ENCODE measurements at places on chromosomes 12 and 14.

DNA sequence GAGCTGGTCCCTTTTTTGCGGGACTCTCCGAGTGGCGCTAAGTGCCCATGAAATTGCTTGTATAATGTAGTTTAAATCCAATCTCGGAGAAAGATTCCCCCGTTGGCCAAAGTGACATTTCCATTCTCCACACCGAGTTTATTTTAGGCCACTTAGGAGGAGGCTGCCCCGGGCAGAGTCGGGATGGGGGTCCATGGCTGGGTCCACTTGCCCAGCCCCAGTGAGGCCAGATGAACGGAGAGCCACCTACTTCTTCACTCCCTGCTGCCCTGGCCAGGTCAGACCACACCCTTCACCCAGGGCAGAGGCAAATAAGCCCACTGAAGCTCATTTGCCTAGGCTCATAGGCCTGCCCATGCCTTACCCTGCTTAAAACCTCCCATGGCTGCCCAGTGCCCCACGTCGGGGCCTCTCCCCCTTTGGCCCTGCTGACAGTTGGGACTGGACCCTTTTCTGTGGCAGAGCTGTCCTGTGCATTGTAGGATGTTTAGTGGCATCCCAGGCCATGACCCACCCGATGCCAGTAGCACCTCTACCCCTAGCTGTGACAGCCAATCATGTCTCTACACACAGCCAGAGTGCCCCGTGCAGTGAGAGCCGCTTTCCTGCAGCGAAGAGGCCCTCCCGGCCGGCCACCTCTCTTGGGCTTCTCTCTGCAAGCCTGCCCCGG, 51.3 kb downstream of the FAM222A start:
- no peak for DNase-seq

DNA sequence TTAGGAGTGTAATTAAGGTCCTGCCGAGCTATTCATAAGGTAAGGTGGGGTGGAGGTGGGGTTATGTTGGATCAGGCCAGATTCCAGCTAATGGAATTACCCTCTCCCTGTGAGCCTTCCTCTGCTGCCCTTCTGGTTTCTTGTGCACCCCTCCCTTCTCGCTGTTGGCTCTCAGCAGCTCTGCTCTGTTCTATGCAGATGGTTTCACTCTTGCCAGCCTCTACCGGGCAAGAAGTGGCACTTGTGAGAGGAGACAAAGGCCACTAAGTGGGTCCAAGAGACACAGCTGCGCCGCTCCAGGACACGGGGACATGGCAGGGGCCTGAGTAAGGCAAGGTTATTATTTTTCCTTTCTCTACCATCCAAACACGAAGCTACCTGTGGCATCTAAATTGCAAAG, 334.4 kb downstream of the EMP1 start:
- DNase-seq, result no peak

DNA sequence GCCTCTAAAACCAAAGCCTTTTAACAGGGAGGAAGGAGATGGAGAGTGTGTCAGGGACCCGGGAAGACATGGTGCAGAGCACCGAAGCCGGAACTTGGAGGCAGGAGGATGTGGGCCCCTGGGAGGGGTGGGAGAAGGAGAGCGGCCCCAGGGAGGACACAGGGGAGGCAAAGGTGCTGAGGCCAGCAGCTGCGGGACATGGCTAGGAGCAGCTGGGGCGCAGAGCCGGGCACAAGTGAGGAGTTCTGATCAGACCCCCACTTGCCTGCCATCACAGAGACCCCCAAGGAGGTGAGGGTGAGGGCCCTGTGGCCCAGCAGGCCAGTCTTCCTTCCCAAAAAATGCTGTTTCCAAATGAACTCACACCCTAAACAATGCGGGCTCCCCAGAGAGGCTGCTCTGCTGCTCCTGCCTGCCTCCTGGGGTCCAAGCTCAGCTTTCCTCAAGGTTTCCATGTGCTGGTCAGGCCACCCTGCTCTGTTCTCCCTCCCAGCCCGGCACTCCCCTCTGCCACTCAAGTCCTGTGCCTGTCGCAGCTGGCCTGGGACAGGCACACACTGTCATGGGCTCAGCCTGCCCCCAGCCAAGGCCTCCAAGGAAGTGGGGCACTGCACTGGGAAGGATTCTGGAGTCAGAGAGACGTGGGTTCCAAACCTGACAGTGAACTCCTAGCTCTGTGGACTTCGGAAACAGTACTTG, 24.0 kb downstream of the CHGA start:
- no peak for DNase-seq

- no peak for DNase-seq
These were observed 74.9 kb upstream of the CMKLR1 start for GRCh38 chr12:108414021-108414420.

GRCh38 chr12:61009192-61009591, 1251.0 kb upstream of the USP15 start:
- no peak for DNase-seq

DNA sequence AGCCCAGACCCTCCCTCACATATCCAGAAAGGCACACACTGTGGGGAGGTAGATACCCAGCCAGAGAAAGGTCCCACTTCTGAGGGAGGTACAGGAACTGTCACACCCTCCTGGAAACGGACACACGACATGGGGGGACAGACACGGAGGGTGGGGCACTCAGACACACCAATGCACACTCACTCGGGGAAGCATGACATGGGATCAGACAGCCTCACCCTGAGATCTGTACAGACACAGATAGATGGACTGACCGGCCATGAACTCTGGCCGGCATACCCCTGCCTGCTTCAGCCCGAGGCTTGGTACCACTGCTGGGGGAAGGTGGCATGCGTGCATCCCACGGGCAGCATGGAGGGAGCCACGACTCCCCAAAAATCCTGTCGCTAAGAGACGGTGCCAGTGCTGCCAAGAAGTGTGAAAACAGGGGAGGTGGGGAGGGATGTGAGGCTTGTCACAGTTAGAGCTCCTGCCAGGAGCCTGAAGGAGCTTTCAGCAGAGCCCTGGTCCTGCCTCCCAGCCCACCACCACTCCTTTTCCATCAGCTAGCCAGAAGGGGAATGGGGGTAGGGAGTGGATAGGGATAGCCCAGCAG, 571 bp downstream of the CPNE6 start:
- DNase-seq, result no peak

GRCh38 chr12:66380769-66381535, 78.7 kb downstream of the HELB start:
- no peak for DNase-seq

- DNase-seq, result no peak
These were observed 212.1 kb downstream of the GXYLT1 start for GRCh38 chr12:41932470-41932991.

GRCh38 chr12:126773012-126773411, 1494.0 kb upstream of the TMEM132C start:
- no peak for DNase-seq

- no peak for DNase-seq
These were observed 1160.3 kb upstream of the TMEM132C start for GRCh38 chr12:127106697-127107096.

GRCh38 chr12:23750923-23751322, 198.5 kb downstream of the SOX5 start:
- DNase-seq, result no peak

DNA sequence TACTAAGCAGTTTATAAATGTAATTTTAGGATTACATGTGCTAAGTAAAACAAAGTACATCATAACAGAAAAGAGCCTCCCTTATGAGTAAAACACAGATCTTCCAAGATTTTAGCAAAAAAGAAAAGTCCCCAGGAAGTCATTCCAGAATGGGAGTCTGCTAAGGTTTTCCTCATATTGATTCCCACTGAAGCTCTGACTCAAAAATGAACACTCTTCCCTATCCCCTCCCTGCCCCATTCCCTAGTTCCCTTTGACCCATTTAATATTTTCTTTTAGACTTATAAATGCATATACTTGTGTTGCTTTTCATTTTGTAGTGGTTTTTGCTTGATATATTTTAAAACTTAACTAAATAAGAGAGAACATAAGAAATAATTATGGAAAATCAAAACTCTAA, 40.1 kb downstream of the PTGER2 start:
- DNase-seq, result no peak

DNA sequence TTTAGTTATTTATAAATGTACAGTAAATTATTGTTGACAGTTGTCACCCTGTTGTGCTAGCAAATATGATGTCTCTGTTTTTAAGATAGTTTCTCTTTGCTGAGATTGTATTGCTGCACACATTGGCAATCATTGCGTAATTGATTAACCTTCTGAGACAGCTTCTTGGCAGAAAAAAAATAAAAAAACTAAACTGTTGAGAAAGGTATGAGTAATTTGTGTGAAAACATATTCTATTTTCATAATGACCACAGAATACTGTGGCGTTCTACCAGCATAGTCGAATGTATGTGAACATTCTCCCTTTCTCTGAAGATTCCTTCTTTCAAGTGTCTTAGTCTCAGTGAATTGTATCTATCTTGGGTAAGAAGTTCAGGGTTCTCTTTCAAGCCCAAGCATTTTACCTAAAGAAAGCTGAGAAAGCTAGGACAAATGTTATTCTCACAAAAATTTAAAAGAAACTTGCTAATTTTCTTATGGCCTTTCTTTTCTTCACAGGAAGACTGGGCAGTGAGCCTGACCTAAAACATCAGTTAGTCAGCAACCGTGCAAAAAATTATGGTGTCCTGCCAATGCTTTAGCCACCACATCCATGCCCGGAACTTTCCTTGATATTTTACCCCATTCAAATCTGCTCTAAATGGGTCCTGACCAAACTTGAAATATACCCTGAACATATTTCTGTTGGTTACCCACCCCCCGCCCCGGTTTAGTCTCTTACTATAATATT, 69.0 kb upstream of the REP15 start:
- no peak for DNase-seq

DNA sequence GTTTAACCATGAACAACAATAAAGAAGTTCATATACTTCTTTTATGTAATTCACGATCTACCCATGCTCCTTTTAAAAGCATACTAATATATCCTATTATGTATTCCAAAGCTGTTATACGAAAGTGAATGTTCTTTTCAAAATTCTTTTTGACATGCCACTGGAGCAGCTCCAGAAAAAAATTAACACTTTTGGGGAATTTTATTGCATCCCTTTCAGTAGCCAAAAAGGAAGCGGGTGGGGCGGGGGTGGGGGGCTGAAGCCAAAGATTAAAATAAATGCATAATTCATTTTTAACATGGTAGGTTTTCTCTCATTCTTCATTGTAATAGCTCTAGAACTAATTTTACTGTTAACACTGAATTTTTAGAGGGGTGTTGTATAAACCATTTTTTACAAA, 123.0 kb downstream of the ANKS1B start:
- no peak for DNase-seq

GRCh38 chr14:32009221-32009975, 67.7 kb upstream of the ARHGAP5 start:
- no peak for DNase-seq

All from stimulated activated CD4-positive, alpha-beta T cell treated with anti-CD3 and anti-CD28 coated beads, Interleukin-1b, Interleukin-23, amount 100 ng/mL, for 1 hour (primary cell).